ENCODE measurements at places on chromosomes 2 and 18.

GRCh38 chr2:200483729-200484198 lies 26.1 kb downstream of the KCTD18 start:
- DNase-seq = no peak

DNA sequence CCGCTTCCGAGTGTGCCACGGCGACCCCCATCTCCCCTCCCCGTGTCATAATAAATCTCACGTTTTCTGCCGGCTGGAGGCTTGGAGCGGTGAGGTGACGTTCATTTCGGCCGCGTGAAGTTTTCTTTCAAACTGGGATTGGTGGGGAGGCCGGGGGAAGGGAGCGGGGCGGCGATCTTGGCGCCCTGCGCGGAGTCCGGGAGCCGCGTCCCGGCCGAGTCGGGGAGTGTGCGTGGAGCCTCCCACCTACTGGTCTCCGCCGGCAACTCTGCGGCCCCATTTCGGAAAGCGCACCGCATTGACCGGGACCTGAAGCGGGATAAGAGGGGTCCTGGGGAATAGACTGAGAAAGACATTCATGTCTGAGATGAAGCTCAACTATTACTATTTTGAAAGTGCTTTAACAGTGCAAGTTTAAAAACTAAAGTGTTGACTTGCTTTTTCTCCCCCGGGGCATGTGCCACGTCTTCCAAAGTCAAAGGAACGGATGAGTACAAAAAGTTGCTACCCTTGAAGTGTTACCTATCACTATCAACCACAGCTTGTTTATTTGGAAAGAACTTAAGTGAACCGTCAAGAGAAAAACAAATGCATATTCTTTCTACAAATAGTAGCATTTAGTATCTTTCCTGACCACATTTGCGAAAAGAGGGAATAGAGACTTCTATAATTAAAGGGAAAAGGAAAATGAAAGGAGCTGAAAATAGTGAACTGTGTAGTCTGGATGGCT lies 818 bp upstream of the IKZF2 start:
- DNase-seq = peak; percentile 55

- DNase-seq = no peak
Observed at GRCh38 chr2:201139836-201140604, 24.1 kb downstream of the CFLAR start.

DNA sequence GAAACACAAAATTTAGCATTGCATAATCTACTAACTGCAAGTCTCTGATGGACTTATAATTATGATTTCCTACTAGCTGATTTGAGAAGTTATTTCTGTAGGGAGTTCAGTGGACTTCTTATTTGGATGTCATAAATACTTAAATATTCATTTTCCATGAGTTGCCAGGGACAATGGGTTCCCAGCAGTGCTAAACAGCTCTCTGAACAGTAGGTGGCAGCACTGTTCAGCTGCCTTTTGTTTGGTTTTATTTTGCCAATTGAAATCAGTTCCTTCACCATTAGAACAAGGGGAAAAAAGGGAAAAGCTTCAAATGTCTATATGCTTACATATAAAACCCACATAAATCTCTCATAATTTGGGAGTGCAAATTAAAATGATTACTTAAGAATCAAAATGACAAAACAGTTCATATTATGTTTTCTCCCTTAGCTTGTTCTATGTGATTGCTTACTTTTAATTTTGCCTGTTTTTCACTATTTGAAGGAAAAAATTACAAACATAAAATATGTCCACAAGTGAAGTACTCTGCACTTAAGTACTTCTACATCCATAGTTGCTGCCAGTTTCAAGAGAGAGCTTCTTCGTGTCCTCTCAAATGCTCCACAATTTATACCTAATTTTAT lies 898.9 kb downstream of the CPS1 start:
- DNase-seq = peak; percentile 18

Data from hepatic stellate cell (primary cell).